ENCODE measurements at places on chromosomes 11 and 22. TPM values are rescaled to one million over a fixed set of nuclear protein-coding genes. Genes with fewer than 3 reads are reported as not detected.

ME3 gene
- 29.8 TPM for total RNA-seq

NDUFS8 gene
- 241 TPM for total RNA-seq

SYT12 gene
- total RNA-seq: 1.1 TPM

MMP27 gene
- not detected for total RNA-seq

- no peak for DNase-seq
These were observed 293.9 kb downstream of the TBC1D22A start for GRCh38 chr22:47056361-47056760.

- DNase-seq: no peak
These were observed 1.5 kb upstream of the CLDN5 start for GRCh38 chr22:19525666-19526065.

GRCh38 chr22:26502688-26503561 lies 9.3 kb downstream of the TFIP11 start:
- DNase-seq: peak; percentile 39

DNA sequence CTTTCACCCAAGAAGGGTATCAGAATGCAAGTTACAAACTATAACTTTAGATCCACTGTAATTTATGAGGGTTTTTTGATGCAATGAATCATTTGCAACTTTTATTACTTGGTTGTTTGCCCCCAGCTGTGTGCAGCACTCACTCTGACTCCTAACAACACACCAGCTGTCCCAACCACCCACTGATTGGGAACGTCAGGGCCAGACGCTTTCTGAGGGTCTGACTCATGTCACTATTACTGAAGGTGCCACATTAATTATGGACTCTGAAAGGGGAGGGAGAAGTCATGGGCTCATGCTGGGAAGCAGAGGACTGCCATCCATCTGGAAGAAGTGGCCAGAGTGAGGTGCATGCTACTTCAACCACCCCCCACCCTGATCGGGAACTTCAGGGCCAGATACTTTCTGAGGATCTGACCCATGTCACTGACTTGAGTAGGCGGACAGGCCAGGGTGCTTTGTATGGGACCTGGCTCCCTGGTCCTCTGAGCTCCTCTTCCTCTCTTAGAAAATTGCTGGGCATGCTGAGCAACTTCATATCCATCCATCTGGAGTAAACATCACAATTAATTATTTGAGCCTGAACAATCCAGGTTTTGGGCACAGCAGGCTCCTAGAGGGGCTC lies 44.9 kb upstream of the DRD2 start:
- peak; percentile 46 for DNase-seq

GRCh38 chr11:126502159-126502558 lies 146.7 kb downstream of the ST3GAL4 start:
- no peak for DNase-seq

- DNase-seq: no peak
These were observed 206.7 kb downstream of the SBF2 start for GRCh38 chr11:10087186-10087922.

- DNase-seq: peak; percentile 20
These were observed 64.4 kb downstream of the GRAMD1B start for GRCh38 chr11:123494195-123495050.

DNA sequence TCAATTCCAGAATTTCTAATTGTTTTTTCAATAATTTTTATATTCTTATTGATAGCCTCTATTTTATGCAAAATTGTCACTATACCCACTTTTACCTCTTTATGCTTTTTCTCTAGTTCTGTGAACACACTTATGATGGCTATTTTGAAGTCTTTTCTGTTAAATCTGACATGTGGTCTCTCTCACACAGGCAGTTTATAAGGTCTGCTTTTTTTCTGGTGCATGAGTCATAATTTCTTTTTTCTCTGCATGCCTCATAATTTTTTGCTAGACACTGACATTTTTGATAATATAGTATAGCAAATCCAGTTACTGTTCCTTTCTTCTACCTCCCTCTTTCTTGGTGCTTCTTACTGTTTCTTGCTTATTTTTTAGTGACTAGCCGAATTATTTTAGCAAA lies 36.0 kb downstream of the ZBTB44 start:
- DNase-seq: no peak

DNA sequence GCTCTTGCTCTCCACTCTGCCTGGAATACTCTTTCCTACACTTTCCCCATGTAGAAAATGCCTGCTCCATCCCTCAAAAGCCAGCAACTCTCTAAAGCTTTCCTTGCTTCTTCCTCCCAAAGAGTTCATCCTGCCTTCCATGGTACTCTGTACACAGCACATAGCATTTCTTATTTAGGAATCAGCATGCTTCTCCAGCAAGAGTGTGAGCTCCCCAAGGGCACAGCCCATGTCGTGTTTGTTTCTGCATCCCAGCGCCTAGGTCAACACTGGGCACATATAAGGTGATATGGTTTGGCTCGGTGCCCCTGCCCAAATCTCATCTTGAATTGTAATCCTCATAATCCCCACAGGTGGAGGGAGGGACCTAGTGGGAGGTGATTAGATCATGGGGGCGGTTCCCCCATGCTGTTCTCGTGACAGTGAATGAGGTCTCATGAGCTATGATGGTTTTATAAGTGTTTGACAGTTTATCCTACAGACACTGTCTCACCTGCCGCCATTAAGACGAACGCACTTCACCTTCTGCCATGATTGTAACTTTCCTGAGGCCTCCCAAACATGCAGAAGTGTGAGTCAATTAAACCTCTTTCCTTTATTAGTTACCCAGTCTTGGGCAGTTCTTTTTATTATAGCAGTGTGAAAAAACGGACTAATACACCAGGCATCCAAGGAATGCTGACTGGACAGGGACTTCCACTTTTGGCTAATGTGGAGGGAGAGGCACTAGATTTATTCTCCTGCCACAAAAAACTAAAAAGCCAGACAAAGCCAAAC lies 8.2 kb downstream of the VPS37C start:
- peak; percentile 67 for DNase-seq

All from Daoy (cell line).